ENCODE measurements at places on chromosomes 5 and 9. TPM values are rescaled to one million over a fixed set of nuclear protein-coding genes. Genes with fewer than 3 reads are reported as not detected.

NTRK2 gene
- total RNA-seq = 51.5 TPM

CDC20B gene
- not detected for total RNA-seq

QRFP gene
- not detected for total RNA-seq

DMRT2 gene
- 7.3 TPM for total RNA-seq

ERP44 gene
- 18.3 TPM for total RNA-seq

BRINP1 gene
- total RNA-seq = not detected

SPATA31C2 gene
- not detected for total RNA-seq

ACTBL2 gene
- not detected for total RNA-seq

TMEM232 gene
- total RNA-seq = 3.4 TPM

Measured in subcutaneous adipose tissue (tissue), 4 donors.